ENCODE measurements at places on chromosomes 2 and 18.
A peak's percentile ranks its signal among the peaks of the same experiment; 100 is the strongest.

DNA sequence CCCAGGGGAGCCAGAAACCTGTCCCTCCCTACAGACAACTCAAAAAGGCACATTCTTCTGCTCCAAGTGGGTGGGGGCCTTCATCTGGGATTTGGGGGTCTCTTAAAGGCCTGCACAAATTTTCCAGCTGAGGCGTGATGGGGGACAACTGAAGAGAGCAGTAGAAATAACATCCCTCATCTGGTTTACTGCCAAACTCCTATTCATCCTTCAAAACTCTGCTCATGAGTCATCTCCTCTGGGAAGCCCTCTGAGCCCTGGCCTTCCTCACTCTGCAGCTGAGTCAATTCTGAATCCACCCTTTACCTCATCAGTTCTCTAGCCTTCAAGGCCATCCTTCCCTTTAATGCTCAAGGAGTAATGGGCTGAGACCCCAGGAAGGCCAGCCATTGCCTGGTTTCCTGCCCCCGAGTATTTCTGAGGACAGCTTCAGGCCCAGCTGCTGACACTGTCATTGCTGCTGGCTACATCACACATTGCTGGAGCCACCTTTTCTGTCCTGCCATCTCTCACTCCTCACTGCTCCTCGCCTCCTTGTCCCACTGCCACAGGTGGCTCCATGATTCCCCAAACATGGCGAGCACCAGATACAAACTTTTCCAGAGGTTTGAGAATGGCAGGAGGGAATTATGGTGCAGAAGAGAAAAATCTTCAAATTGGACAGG lies 32.2 kb upstream of the GLI2 start:
- H3K27me3 ChIP-seq: peaks cover 13% of the 10 kb centered on the region
- no peak overlapping the region for H3K4me3 ChIP-seq
- H3K27ac ChIP-seq: no peak overlapping the region
- no peak for DNase-seq

GRCh38 chr2:73984922-73985307 lies 205 bp downstream of the TET3 start:
- H3K36me3 ChIP-seq: peaks cover 42% of the 10 kb centered on the region
- no peaks in the 10 kb centered on the region for H3K27me3 ChIP-seq
- H3K27ac ChIP-seq: no peak overlapping the region
- peaks cover 80% of the 10 kb centered on the region for H3K4me1 ChIP-seq
- peak; percentile 78 for DNase-seq

DNA sequence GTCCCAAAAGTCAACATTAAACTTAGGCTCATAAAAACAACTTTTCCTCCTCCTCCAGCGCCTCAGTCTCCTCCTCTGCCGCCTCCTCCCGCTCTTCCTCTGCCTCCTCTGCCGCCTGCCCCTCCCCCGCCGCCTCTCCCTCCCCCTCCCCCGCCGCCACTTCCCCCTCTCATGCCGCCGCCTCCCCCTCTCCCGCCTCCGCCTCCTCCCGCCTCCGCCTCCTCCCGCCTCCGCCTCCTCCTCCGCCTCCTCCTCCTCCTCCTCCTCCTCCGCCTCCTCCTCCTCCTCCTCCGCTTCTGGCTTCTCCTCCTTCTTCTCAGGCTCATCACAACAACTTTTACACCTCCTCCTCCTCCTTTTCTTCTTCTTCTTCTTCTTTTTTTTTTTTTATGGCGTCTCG lies 599.9 kb downstream of the TMEM182 start:
- H3K4me1 ChIP-seq: no peaks in the 10 kb centered on the region
- H3K4me3 ChIP-seq: no peak overlapping the region
- no peak overlapping the region for H3K27ac ChIP-seq
- DNase-seq: no peak
- no peaks in the 10 kb centered on the region for H3K36me3 ChIP-seq
- H3K27me3 ChIP-seq: no peaks in the 10 kb centered on the region

GRCh38 chr2:224449212-224450147 lies 47.6 kb upstream of the FAM124B start:
- no peaks in the 10 kb centered on the region for H3K27me3 ChIP-seq
- H3K36me3 ChIP-seq: no peaks in the 10 kb centered on the region
- H3K4me1 ChIP-seq: peaks cover 2% of the 10 kb centered on the region
- no peak overlapping the region for H3K27ac ChIP-seq
- H3K4me3 ChIP-seq: no peak overlapping the region

DNA sequence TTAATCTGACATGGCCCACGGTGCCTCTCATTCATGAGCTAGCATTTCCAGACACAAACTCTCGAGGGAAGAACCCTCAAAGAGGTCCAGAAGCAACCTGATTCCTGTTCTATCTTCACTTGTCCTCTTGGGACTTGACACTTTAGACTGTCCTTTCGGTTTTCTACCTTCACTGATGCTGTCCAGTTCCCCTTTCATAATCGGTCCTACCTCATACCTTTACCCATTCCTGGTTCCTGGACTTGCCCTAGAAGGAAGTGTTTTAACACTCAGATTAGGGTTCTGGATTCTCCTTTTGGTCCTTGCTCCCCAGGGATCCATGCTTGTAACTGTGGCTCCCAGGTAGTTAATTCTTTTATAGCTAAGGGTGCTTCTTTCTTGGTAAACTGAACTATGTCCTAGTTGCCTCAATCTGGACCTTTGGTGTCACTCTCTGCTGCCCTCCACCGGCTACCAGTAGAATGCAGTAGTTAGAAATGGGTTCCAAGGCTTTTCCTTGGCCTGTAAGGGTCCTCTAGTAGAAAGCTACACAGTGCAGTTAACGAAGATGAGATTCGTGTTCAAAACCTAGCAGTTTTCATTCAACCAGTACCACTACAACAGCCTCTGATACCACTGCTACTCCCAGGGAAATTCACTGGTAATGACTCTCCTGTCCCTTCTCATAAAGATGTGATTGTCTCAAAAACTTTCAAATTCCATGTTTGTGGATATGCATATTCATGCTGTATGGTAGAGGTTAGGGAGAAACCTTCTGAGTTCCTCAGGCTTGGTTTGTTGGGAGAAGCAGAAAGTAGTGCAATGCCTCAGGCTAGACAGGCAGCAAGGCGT lies 178.1 kb upstream of the CYP26B1 start:
- no peak overlapping the region for H3K27ac ChIP-seq
- DNase-seq: no peak
- H3K27me3 ChIP-seq: no peaks in the 10 kb centered on the region
- no peaks in the 10 kb centered on the region for H3K4me1 ChIP-seq
- H3K36me3 ChIP-seq: peaks cover 6% of the 10 kb centered on the region

DNA sequence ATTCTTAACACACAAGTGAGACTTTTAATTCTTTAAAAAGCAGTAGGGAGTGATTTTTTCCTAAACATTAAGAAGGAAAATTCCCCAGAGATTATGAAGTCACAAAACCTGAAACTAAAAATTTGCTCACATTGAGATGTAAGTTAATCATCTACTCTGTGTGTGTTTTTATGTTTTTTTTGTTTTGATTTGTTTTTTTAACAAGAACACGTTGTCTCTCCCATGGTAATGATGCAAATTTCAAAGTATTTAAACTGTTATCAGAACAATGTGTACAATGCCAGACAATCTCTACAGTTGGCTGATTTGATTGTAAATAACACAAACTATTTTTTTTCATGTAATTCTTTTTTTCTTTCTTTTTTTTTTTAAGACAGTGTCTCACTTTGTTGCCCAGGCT lies 71.5 kb downstream of the COLEC12 start:
- no peaks in the 10 kb centered on the region for H3K36me3 ChIP-seq
- H3K4me3 ChIP-seq: no peak overlapping the region
- DNase-seq: no peak

- no peak for DNase-seq
- H3K4me3 ChIP-seq: no peak overlapping the region
- no peaks in the 10 kb centered on the region for H3K36me3 ChIP-seq
- no peak overlapping the region for H3K27ac ChIP-seq
- peaks cover 2% of the 10 kb centered on the region for H3K27me3 ChIP-seq
These were observed 39.5 kb upstream of the MARCO start for GRCh38 chr2:118902266-118903028.

- H3K27ac ChIP-seq: no peak overlapping the region
- DNase-seq: no peak
- H3K4me1 ChIP-seq: no peaks in the 10 kb centered on the region
- H3K4me3 ChIP-seq: no peak overlapping the region
- no peaks in the 10 kb centered on the region for H3K36me3 ChIP-seq
These were observed 617.0 kb upstream of the CDH2 start for GRCh38 chr18:28793901-28794300.

DNA sequence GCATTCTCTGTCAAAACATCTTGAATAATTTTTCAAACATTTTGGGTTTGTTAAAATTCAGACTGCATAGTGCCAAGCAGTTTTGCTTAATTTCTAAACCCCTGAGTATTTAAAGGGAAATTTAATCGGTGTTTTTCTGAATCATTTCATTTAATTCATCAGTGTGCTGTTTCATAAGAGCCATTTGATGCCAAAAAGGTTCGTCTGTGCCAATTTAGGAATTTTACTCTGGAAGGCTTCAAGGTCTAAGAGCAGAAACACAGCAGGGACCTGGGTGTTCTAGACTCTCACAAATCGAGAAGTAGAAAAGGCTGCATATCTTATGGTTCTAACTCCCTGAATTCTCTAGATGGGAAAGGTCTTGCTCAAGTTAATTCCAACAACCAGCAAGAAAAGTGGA lies 311.9 kb upstream of the NT5C1B start:
- DNase-seq: no peak
- H3K27me3 ChIP-seq: peaks cover 9% of the 10 kb centered on the region
- H3K27ac ChIP-seq: no peak overlapping the region
- H3K4me1 ChIP-seq: peaks cover 17% of the 10 kb centered on the region
- no peak overlapping the region for H3K4me3 ChIP-seq
- H3K36me3 ChIP-seq: no peaks in the 10 kb centered on the region

GRCh38 chr2:181810823-181811695 lies 80.5 kb upstream of the ITPRID2 start:
- H3K36me3 ChIP-seq: no peaks in the 10 kb centered on the region
- no peak overlapping the region for H3K4me3 ChIP-seq
- H3K4me1 ChIP-seq: no peaks in the 10 kb centered on the region
- H3K27ac ChIP-seq: no peak overlapping the region
- peaks cover 4% of the 10 kb centered on the region for H3K27me3 ChIP-seq
- no peak for DNase-seq

GRCh38 chr2:181643151-181643550 lies 13.8 kb downstream of the CERKL start:
- no peak overlapping the region for H3K4me3 ChIP-seq
- H3K36me3 ChIP-seq: no peaks in the 10 kb centered on the region
- no peak for DNase-seq
- peaks cover 18% of the 10 kb centered on the region for H3K27me3 ChIP-seq
- no peak overlapping the region for H3K27ac ChIP-seq

DNA sequence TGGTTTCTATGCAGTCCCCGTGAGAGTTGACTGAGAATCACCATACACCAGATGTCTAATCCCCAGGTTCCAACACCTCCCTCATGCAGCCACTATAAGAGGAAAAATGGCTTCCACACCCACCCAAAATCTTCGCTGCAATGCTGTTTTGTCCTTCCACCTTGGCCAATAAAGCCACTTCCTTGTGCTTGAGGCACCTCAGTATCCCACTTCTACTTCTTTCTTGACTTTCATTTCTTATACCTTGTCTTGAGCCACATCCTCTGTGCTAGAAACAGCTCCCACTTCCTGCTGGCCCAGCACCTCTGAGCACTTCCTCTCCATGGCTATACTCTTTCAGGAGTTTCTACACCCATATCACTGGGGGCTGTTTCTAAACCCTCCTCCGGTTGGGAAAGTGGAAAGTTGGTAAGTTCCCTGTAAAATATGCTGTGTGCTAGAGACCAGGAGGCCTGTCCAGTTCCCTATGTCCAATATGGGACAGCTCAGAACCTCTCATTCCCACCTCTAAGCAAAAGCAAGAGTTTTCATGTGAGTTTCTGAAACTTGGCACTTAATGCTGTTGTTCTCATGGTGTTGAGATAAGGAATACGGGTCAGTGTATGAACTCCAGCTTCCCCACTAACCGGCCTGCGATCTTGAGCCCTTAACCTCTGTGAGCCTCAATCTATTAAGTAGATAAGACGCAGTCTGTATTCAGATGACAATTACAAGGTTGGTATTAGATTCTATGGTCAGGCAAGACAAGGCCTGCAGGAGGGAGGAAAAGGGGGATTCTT lies 209.1 kb upstream of the ID2 start:
- H3K36me3 ChIP-seq: no peaks in the 10 kb centered on the region
- DNase-seq: no peak
- no peak overlapping the region for H3K4me3 ChIP-seq
- peaks cover 38% of the 10 kb centered on the region for H3K4me1 ChIP-seq

DNA sequence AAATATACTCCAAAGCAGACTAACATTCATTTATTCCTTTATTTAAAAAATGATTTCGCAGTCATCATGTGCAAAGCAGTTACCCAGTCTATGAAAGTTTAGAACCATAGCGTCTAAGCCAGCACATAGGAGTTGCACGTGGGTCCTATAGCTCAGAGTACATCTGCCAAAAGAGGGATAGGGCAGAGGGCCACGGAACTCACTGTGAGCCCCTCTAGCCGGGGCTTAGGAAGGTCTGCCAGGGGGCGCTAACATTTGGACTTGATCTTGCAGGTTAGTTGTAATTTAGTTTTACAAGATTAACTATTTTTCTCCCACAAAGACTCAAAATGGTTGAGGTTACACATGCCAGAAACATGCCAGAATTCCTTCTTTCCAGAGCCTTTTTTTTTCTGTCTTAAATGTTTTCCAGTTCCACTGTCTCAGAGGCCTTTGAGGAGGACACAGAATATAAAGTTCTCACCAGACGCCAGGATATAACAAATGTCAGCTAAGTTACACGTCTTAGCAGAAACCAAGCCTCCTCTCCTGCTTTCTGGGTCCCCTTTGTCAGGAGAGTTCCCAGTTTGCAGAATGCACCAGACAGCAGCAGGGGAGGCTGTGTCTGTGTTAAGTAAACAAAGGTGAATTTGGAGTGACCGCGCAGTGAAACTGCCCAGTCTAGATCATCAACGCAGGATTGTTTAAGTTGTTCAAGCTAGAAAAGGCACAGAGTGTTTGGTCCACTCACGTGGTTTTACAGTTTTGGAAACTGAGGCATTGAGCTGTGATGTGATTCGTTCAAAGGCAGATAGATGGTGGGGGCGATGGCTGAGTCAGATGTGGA lies 292.0 kb downstream of the PRKCE start:
- DNase-seq: no peak
- H3K4me3 ChIP-seq: no peak overlapping the region
- H3K4me1 ChIP-seq: peaks cover 13% of the 10 kb centered on the region
- H3K27ac ChIP-seq: no peak overlapping the region
- H3K36me3 ChIP-seq: peaks cover 17% of the 10 kb centered on the region
- no peaks in the 10 kb centered on the region for H3K27me3 ChIP-seq

DNA sequence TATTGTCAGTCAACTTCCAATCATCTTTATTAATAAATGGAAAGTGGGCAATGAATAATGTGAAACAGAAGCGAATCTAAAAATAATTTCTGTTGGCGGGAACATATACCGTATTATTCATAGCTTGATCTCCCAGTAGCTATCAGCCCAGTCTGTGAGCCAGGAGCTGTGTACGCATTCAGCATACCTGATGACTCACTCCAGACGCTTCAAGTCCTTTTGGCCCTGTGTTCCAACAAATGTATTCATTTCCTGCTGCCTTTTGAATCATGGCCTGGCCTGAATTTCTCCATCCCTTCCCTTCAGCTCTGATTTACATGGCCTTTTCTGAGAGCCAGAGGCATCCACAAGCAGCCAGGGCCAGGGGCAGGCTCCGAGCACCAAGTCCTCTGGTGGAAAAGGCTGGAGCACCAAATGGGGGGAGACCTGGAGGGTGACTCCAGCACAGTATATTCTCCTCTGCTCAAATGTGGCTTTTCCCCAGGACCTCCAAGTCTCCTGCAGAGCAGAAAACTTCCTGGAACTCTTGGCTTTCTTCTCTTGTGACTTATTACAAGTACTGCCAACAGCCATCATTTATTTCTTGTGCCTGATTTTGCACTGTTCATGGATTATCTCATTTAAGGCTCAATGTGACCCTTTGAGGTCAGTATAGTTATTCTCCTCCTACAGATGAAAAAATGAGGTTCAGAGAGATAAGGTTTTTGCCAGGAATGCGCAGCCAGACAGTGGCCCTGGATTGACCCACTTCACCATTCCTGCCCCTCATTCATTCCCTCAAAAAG lies 108.7 kb downstream of the EN1 start:
- H3K4me3 ChIP-seq: no peak overlapping the region
- H3K27ac ChIP-seq: no peak overlapping the region
- peaks cover 4% of the 10 kb centered on the region for H3K27me3 ChIP-seq
- no peaks in the 10 kb centered on the region for H3K36me3 ChIP-seq

All from activated B cell treated with CpG ODN at 0.5 μM for 24 hours (primary cell).